Fibroblast of lung (primary cell): ENCODE measurements at places on chromosomes 6 and 20. TPM values are rescaled to one million over a fixed set of nuclear protein-coding genes. Genes with fewer than 3 reads are reported as not detected.

The HLA-G gene
- polyA plus RNA-seq: 0.23 and 0.24 TPM in 2 replicates

The SYCP2L gene
- 0.02 TPM in 1 of 2 replicates, not detected in the other for polyA plus RNA-seq

The SLC26A8 gene
- polyA plus RNA-seq: 0.02 TPM in 1 of 2 replicates, not detected in the other

The TAAR1 gene
- not detected in 2 replicates for polyA plus RNA-seq

The TINAG gene
- not detected in 2 replicates for polyA plus RNA-seq

GRCh38 chr20:3398681-3399252 is 8.7 kb downstream of the DNAAF9 start:
- H3K36me3 ChIP-seq: no peaks in the 10 kb centered on the region
- H3K27me3 ChIP-seq: no peaks in the 10 kb centered on the region
- peak; percentile 60 for DNase-seq
- H3K4me1 ChIP-seq: peaks cover 8% of the 10 kb centered on the region
- no peak overlapping the region for H3K4me3 ChIP-seq

DNA sequence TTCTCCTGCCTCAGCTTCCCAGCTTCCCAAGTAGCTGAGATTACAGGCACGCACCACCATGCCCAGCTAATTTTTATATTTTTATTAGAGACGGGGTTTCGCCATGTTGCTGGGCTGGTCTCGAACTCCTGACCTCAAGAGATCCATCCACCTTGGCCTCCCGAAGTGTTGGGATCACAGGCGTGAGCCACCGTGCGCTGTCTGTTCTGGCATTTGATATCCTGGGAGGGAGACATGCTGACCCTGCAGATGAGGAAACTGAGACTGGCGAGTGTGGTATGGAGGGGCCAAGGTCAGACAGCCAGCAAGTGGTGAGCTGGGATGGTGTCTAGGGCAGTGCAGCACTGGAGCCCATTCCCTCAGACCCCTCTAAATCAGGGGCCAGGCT is 44.6 kb downstream of the SRC start:
- no peak overlapping the region for H3K4me3 ChIP-seq
- H3K4me1 ChIP-seq: no peaks in the 10 kb centered on the region
- no peak for DNase-seq
- no peaks in the 10 kb centered on the region for H3K27me3 ChIP-seq
- no peak overlapping the region for H3K27ac ChIP-seq

- no peaks in the 10 kb centered on the region for H3K27me3 ChIP-seq
- H3K4me1 ChIP-seq: no peaks in the 10 kb centered on the region
- no peak overlapping the region for H3K27ac ChIP-seq
- H3K4me3 ChIP-seq: no peak overlapping the region
- no peaks in the 10 kb centered on the region for H3K36me3 ChIP-seq
Observed at GRCh38 chr6:45369870-45370269, 7.9 kb downstream of the SUPT3H start.

DNA sequence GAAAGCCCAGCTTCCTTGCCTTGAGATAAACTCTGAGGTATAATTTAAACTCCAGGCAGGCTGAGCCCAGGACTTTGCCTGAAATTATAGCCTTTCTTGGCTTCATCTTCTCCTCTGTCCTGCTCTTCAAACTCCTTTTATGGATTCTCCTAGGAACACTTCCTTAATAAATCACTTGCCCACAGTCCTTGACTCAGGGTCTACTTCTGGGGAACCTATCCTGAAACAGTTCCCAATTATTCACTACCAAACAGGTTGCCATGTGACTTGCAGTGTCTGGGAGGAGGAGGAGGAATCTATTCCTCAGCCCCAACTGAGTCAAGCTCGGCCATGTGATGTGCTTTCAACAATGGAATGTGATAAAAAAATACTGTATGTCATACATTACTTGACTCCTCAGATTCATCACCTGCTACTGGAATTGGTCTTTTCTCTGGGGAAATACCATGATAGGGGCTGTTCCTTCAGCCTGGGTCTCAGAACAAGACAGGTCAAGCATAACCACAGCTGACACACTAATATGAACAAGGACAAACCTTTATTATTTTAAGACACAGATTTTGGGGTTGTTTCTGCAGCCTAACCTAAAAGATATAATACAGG is 20.5 kb upstream of the CDKN1A start:
- no peak overlapping the region for H3K4me3 ChIP-seq
- H3K27ac ChIP-seq: no peak overlapping the region
- peak; percentile 94 for DNase-seq
- H3K27me3 ChIP-seq: no peaks in the 10 kb centered on the region
- peaks cover 7% of the 10 kb centered on the region for H3K4me1 ChIP-seq
- H3K36me3 ChIP-seq: no peaks in the 10 kb centered on the region

GRCh38 chr6:101402622-101403031 is 9.1 kb downstream of the GRIK2 start:
- DNase-seq: no peak
- no peak overlapping the region for H3K27ac ChIP-seq
- no peaks in the 10 kb centered on the region for H3K36me3 ChIP-seq
- peaks cover 2% of the 10 kb centered on the region for H3K27me3 ChIP-seq

GRCh38 chr6:14537030-14537429 is 419.5 kb downstream of the CD83 start:
- no peaks in the 10 kb centered on the region for H3K4me1 ChIP-seq
- H3K36me3 ChIP-seq: no peaks in the 10 kb centered on the region
- peak; percentile 12 for DNase-seq
- no peak overlapping the region for H3K4me3 ChIP-seq

- no peaks in the 10 kb centered on the region for H3K36me3 ChIP-seq
- H3K27ac ChIP-seq: no peak overlapping the region
- H3K4me1 ChIP-seq: peaks cover 5% of the 10 kb centered on the region
- no peaks in the 10 kb centered on the region for H3K27me3 ChIP-seq
Observed at GRCh38 chr6:31202259-31203166, 32.0 kb upstream of the POU5F1 start.

GRCh38 chr6:46217671-46218131 is 46.9 kb upstream of the ENPP5 start:
- H3K4me1 ChIP-seq: no peaks in the 10 kb centered on the region
- H3K36me3 ChIP-seq: no peaks in the 10 kb centered on the region
- DNase-seq: peak; percentile 64

DNA sequence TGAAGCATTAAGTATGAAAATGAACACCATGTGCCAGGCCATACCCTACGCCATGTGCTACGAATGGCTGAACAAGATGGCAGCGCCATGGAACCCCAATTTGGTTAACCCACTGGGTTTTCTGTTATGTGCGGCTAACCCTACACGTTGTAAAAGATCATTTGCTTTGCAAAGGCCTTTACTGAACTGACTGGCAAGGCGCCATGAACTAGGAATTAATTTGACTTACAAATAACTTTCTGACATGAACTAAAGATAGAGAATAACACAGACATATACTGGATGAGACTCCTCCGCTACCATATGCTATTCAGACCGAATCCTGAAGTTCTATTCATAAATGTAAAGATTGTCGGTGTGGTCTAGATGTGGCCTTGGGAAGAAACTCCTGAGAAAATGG is 3.9 kb downstream of the CNKSR3 start:
- no peak overlapping the region for H3K4me3 ChIP-seq
- no peaks in the 10 kb centered on the region for H3K27me3 ChIP-seq
- H3K4me1 ChIP-seq: peaks cover 5% of the 10 kb centered on the region
- H3K36me3 ChIP-seq: peaks cover 4% of the 10 kb centered on the region
- no peak overlapping the region for H3K27ac ChIP-seq

DNA sequence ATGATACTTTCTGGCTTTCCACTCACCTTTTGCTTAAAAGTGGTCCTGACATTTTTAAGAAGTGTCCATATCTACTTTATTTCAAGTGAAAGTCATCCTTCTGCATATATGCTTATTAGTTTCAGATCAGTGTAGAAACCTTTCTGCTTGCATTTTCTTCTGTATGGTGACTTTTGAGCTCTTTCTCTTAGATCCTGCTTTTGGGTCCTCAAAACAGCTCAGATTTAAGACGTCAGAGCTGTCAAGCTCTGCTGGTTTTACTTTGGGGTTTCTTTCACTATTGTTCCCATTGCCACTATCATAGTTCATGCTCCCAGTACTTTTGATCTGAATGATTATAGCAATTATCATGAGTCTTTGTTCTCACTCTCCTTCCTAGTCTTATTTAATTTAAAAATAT is 41.7 kb downstream of the BCKDHB start:
- H3K27ac ChIP-seq: no peak overlapping the region
- no peaks in the 10 kb centered on the region for H3K36me3 ChIP-seq
- H3K4me1 ChIP-seq: peaks cover 10% of the 10 kb centered on the region
